Activated naive CD4-positive, alpha-beta T cell treated with anti-CD3 and anti-CD28 coated beads for 36 hours (primary cell): ENCODE measurements at places on chromosomes 5 and 9. TPM values are rescaled to one million over a fixed set of nuclear protein-coding genes. Genes with fewer than 3 reads are reported as not detected.

The ANKRD18B gene
- total RNA-seq, result 0.57 TPM

The ZNF608 gene
- not detected for total RNA-seq

The MYMK gene
- total RNA-seq, result not detected

DNA sequence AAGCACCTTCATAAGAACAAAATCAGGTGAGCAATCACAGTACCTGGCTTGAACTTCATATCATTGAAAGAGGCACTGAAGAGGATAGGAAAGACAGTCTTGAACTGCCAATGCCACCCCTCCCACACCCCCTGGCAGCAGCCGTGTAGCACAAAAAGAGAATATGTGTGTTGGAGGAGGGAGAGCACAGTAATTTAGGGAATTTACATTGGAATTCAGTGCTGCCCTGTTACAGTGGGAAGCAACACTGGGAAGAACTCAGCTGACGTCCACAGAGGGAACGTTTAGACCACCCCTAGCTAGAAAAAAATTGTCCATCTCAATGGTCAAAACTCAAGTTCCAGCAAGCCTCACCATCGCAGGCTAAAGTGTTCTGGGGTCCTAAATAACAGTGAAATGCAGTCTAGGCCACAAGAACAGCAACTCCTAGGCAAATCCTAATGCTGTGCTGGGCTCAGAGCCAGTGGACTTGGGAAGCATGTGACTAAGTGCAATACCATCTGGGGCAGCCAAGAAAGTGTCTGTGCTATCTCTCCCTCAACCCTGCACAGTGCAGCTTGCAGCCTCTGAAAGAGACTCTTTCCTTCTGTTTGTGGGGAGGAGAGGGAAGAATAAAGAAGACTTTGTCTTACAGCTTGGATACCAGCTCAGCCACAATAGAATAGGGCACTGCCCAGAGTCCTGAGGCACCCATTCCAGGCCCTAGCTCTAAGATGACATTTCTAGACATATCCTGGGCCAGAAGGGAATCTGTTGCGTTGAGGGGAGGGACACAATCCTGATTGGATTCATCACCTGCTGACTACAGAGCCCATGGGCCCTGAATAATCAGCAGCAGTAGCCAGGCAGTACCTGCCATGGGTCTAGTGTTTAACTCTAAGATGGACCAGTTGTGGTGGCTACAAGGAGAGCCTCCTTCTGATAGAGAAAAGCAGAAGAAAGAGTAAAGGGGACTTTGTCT, 62.1 kb upstream of the VLDLR start:
- no peak for DNase-seq

- no peak for DNase-seq
Measured at GRCh38 chr9:114785866-114786650, 19.8 kb downstream of the TNFSF15 start.

DNA sequence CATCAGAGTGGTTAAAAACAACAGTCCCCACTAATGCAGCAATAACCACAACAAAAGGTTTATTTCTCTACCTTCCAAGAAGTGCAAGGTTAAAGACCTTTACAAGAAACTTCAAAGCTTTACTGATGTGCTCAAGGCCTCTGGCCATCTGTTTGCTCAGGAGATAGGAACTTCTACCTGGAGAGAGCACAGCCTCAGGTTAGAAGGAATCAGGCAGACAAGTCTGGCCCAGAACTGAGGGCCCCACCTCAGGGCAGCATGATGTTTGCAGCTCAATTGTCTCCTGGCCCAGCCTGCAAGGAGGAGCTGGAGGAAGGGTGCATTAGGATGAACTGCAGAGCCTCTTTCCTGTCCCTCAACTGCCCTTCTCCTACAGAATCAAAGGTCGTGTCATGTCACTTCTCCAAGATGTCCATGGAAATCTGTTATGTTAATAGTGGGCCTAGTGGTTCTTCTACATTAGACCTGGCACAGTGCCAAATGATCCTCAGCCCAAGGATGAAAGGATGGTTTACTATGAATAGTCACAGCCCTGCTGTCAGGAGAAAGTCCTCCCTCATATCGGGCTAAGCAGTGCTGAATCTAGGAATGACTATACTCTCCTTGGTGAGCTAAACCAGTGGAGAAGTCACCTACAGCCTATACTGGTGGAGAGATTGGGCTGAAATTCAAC, 98.9 kb upstream of the NTRK2 start:
- DNase-seq, result no peak

DNA sequence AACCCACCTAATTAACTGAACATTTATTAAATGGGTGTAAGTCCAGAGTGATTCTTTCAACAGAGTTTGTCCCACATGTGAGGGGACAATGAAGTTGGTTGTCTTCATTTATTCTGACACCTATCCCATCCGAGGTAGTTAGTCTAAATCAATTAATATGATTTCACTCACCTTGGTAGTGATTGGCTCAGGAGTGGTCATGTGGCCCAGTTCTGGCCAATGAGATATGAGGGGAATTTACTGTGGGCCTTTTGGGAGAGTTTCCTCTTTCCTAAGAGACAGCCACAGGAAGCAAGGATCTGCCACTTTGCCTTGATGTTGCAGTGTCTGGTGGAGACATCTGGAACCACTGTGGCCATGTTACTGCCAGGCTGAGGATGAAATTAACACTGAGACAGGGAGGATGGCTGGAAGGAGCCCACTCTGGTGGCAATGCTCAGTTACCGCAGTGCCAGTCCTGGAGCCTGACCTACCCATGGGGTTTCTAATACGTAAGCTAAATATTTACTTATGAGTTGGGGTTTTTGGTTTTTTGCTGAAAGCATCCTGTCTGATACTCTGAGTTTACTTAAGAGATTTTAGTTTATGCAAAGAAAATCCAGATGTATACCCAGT, 118.6 kb downstream of the FGF18 start:
- no peak for DNase-seq

- no peak for DNase-seq
Measured at GRCh38 chr5:117999939-118000549, 988.3 kb downstream of the DTWD2 start.

- DNase-seq, result peak; percentile 58
Measured at GRCh38 chr5:33936004-33936380, 194 bp upstream of the RXFP3 start.

DNA sequence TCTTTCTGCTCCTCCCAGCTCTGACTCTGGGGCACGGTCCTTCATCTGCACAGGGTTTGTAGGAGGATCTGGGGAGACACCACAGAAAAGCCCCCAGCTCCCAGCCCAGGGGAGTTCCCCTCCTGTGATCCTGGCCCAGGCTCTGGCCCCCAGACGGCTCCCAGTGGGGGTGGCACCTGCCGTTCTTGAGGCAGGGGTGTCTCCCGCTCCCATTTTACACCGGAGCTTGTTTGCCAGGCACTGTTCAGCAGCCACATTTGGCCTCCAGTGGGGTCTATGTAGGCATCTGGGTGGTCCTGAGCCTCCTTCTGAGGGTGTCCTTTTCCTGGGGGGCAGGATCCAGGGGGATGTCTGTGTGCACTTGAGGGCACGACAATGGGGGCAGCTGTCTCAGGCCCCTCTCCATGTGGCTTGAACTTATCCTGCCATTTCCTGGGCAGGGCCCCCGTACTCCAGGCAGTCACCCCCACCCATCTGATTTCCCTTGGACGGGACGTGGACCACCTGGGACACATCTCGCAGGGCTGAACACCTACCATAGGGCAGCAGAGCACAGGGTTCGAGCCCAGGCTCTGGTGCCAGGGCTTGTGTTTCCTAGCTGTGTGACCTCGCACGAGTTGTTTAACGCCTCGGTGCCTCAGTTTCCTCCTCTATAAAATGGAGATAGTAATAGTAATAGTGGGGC, 275.0 kb upstream of the MVB12B start:
- no peak for DNase-seq

DNA sequence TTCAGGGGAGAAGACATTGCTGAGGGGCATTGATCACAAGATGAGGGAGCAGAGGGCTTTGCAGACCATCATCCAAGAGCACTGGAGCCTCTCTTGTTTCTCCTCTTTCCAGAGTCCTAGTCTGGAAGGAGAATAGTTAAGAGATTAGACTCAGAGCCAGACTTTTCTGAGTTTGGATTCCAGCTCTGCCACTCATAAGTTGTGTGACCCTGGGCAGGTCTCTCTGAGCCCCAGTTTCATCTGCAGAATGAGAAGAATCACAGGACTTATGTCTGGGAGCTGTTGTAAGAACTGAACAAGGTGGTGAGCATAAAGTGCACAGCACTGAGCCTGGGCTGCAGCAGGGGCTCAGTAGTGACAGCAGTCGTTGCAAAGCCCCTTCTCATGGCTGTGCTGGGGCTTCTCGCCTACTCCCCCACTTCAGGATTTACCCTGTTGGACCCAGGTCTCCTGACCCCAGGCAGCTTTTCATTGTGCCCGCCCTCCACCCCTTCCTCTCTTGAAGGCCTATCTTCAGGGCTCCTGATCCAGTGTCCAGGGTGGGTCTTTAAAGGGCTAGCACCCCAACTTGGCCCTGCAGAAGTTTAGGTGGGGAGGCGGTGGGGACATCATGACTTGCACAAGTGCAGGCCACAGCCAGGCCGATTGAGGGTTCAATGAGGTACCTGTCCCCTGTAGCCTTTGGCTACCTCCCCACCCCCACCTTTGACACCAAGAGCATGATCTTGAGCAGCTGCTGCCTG, 1.5 kb downstream of the SYNPO start:
- no peak for DNase-seq

GRCh38 chr9:76370396-76371023, 23.7 kb downstream of the RFK start:
- DNase-seq, result no peak
